ENCODE measurements at places on chromosomes 1 and 21. TPM values are rescaled to one million over a fixed set of nuclear protein-coding genes. Genes with fewer than 3 reads are reported as not detected.

The MPC2 gene
- total RNA-seq, result 54.4 TPM

The NTRK1 gene
- total RNA-seq, result not detected

The OR14K1 gene
- not detected for total RNA-seq

The HSD3B1 gene
- not detected for total RNA-seq

The RAB4A gene
- total RNA-seq, result 15.3 TPM

The ICOSLG gene
- total RNA-seq, result not detected

GRCh38 chr1:76562292-76562691, 305.0 kb upstream of the ST6GALNAC5 start:
- H3K27me3 ChIP-seq, result no peaks in the 10 kb centered on the region
- DNase-seq, result no peak
- H3K27ac ChIP-seq, result no peak overlapping the region
- no peaks in the 10 kb centered on the region for H3K36me3 ChIP-seq
- H3K4me1 ChIP-seq, result no peaks in the 10 kb centered on the region

DNA sequence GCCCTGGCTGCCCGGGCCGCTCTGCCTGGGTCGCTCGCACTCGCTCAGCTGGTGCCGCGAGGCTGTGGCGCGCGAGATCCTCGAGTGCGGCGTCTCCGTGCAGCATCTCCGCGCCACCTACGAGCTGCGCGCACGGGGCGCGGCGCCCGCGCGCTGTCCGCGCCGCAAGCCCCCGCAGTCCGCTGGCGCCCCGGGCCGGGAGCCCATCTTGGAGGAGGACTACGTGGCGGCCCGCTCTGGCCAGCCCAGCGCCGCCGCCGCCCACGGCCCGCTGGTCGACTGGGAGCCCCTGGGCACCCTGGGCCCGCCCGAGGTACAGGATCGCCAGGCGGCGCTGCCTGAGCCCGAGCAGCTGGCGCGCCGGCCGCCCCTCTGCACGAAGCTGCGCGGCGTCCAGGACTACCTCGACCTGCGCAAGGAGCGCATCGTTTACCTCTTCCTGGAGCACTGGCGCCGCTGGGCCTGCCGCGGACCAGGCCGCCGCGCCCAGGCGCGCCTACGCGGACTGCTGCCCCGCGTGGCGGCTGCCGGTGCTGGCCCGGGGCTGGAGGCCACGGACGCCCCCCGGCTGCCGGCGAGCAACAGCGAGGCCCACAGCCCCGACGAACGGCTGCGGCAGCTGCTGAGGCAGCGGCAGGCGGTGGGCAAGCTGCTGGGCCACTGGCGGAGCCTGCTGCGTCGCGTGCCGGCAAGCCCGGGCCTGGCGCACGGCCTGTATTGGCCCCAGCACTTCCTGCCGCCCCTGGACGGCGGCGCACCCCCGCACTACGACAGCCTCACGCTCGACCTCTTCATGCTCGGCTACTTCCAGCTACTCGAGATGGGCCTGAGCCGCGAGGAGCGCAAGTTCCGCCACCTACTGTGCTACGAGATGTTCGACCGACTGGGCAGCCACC, 10.9 kb downstream of the TNFRSF25 start:
- H3K4me3 ChIP-seq, result no peak overlapping the region
- no peaks in the 10 kb centered on the region for H3K36me3 ChIP-seq
- no peak overlapping the region for H3K27ac ChIP-seq
- DNase-seq, result no peak
- peaks cover 36% of the 10 kb centered on the region for H3K27me3 ChIP-seq

DNA sequence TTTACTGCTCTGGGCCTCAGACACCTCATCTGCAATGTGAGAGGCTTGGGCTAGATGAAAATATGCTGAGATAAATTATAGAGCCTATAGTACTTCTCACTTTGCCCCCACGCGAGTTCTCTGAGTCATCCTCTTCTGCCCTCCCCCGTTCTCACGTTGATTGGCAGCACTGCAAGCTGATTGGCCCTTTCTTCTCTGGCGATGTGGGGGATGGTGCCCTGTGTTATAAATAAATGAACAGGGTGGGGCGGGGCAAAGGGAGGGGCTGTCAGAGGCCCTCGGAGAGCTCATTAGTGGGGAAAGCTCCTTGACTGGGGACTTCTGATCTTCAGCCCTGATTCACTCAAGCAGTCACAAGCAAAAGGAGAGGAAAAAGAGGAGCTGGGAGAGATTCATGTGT, 64.3 kb upstream of the ZC3H12A start:
- no peaks in the 10 kb centered on the region for H3K27me3 ChIP-seq
- H3K27ac ChIP-seq, result no peak overlapping the region
- no peaks in the 10 kb centered on the region for H3K36me3 ChIP-seq
- no peak overlapping the region for H3K4me3 ChIP-seq
- no peaks in the 10 kb centered on the region for H3K4me1 ChIP-seq

DNA sequence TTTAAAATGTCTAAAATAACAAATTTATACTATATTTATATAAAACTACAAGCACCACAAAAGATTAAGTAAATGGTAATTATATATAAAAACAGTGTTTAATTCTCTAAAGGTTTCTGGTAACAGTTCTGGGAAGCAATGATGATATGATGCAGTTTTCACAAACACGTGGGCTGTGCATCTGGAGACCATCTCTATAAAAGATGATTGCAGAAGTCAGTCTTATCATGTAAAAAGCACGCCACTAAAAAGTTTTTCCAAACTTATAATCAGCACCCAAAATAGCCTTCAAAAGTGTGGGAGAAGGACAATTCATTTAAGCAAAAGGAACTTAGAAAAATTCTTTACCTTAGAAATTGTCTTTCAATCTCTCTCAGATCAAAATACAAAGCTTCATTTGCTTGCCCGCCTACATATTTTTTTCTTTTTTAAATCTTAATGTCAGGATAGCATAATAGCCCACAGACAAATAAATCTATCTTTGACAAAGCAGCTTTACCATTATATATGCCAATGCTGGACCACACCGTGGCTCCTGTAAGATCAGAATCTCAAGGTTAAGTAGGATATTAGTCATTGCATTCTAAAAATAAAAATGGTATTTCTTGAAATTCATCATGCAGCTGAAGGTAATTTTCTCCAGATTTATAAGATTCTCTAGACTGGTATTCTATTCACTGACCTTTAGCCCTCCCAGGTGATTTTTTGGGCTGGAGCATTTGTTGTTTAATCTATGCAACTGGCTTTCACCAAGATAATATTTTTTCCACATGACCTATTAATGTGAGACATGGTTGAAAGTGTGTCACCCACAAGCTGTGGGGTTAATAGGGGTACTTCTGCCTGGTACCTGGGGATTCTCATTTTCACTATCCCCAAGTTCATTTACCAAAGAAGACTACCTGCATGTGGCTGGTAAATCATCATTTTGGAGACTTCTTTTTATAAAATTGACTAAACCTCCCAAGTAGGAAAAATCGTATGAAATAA, 189.6 kb upstream of the ST6GALNAC5 start:
- H3K36me3 ChIP-seq, result no peaks in the 10 kb centered on the region
- no peaks in the 10 kb centered on the region for H3K4me1 ChIP-seq
- H3K4me3 ChIP-seq, result no peak overlapping the region

GRCh38 chr1:245276445-245276844, 121.7 kb downstream of the KIF26B start:
- H3K27me3 ChIP-seq, result no peaks in the 10 kb centered on the region
- peaks cover 14% of the 10 kb centered on the region for H3K4me1 ChIP-seq
- H3K27ac ChIP-seq, result no peak overlapping the region
- no peaks in the 10 kb centered on the region for H3K36me3 ChIP-seq
- no peak for DNase-seq

DNA sequence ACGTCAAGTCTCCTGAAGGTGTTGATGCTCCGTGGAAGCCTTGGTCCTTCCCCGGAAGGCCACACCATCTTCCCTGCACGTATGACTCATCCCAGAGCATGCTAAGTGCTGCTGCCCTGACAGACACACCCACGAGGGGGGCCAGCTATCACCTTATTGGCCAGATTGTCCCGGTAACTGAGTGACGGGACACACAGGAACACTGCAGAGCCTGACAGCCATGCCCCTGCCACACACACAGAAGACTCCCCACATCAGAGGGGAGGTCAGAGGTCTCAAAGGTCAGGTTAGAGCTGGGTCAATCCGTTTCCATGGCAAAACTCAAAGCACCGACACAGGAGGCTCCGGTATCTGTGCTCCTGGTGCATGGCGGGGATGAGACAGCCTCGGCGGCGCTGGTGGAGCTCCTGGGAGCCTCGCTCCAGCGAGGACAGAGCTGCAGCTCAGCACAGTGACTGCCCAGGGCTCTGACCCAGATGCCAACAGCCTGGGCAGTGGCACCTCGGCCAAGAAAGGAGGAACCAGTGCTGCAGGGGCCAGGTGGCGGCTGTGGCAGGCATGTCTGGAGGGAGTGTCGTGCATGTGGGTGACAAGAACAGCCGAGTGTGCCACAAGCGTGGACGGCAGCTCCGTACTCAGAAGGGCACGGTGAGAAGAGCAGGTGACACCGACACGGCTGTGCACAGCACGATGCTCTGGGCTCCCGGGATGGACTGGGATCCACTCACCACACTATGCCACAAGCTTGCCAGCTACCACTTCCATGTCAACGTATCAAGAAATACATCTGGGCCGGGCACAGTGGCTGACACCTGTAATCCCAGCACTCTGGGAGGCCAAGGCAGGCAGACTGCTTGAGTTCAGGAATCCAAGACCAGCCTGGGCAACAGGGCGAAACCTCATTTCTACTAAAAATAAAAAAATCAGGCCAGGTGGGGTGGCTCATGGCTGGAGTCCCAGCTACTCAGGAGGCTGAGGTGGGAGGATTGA, 14.8 kb upstream of the TMEM240 start:
- peaks cover 26% of the 10 kb centered on the region for H3K4me1 ChIP-seq
- DNase-seq, result peak; percentile 82
- no peaks in the 10 kb centered on the region for H3K27me3 ChIP-seq
- H3K27ac ChIP-seq, result no peak overlapping the region
- no peak overlapping the region for H3K4me3 ChIP-seq
- H3K36me3 ChIP-seq, result peaks cover 40% of the 10 kb centered on the region

GRCh38 chr1:76110666-76111065, 36.1 kb downstream of the ST6GALNAC3 start:
- H3K4me1 ChIP-seq, result no peaks in the 10 kb centered on the region
- no peak for DNase-seq
- no peaks in the 10 kb centered on the region for H3K36me3 ChIP-seq
- no peak overlapping the region for H3K27ac ChIP-seq
- no peaks in the 10 kb centered on the region for H3K27me3 ChIP-seq
- H3K4me3 ChIP-seq, result no peak overlapping the region

DNA sequence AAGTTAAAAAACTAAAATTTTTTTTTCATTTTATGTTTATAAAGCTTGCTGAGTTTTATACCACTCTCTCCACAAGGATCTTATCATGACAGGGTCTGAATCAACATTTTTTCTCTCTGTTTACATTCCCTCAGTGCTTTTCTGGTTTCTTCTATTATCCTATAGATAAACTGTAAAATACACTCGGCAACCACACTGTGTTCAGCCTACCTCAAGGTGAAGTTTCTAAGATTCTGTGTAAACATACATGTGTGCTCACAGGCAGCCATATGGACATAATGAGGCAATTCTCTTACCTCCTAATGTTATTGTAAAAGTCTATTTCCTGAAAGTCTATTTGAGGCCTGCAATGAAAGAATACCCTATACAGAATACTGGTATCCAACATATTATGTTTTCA, 114.6 kb downstream of the NTPCR start:
- H3K36me3 ChIP-seq, result no peaks in the 10 kb centered on the region
- DNase-seq, result no peak
- H3K27me3 ChIP-seq, result no peaks in the 10 kb centered on the region
- H3K4me1 ChIP-seq, result peaks cover 20% of the 10 kb centered on the region
- no peak overlapping the region for H3K4me3 ChIP-seq

- H3K36me3 ChIP-seq, result no peaks in the 10 kb centered on the region
- no peaks in the 10 kb centered on the region for H3K27me3 ChIP-seq
- H3K4me1 ChIP-seq, result peaks cover 17% of the 10 kb centered on the region
- H3K4me3 ChIP-seq, result no peak overlapping the region
- DNase-seq, result peak; percentile 86
- no peak overlapping the region for H3K27ac ChIP-seq
Observed at GRCh38 chr1:155176544-155177071, 3.0 kb downstream of the TRIM46 start.

- no peak overlapping the region for H3K4me3 ChIP-seq
- no peaks in the 10 kb centered on the region for H3K27me3 ChIP-seq
- no peak overlapping the region for H3K27ac ChIP-seq
- no peaks in the 10 kb centered on the region for H3K36me3 ChIP-seq
- peaks cover 15% of the 10 kb centered on the region for H3K4me1 ChIP-seq
- no peak for DNase-seq
Observed at GRCh38 chr21:28579986-28580550, 412.6 kb downstream of the LTN1 start.

DNA sequence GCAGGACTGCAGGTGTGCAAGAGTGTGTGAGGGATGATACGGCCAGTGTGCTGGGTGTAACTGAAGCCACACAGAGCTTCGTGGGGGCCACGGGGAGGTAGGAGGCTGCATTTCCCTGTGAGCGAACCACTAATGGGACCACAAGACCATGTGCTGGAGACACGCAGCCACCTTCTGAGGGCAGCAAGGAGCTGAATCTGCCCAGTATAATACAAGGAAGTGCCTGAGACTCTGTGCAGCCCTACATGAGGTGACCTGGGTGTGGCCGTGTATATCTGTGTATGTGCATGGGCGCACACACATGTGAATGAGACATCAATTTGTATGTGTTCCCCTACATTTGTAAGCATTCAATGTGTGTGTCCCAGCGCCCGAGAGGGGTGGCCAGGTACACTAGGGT, 50.8 kb downstream of the CHD5 start:
- no peak overlapping the region for H3K4me3 ChIP-seq
- no peaks in the 10 kb centered on the region for H3K27me3 ChIP-seq
- no peak overlapping the region for H3K27ac ChIP-seq
- H3K36me3 ChIP-seq, result no peaks in the 10 kb centered on the region

DNA sequence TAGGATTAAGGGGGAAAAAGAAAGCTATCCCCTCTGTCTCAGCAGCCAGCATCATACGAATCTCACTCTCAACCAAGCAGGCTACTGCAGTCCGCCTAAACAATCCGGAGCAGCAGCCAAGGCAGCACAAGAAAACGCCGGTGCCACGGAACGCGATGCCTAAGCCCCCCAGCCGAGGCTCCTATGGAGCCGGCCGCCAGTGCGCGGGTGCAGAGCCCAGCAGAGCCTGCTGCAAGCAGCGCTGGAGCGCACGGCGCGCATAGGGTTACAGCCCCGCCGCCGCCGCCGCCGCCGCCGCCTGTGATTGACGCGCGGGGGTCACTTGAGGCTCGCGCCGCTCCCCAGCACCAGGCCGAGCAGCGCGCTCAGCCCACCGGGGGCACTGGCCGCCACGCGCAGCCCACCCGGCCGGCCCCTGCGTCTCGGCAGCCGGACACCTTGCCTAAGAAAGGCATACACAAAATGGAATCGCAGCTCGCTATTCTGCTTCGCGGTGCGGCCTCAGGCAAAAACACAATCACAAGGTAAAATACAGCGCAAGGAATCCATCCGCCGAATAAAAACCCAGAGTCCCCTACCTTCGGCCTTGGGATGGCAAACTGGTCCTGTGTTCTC, 780 bp downstream of the HIVEP3 start:
- no peaks in the 10 kb centered on the region for H3K27me3 ChIP-seq
- DNase-seq, result no peak
- no peaks in the 10 kb centered on the region for H3K36me3 ChIP-seq
- peak overlapping the region; percentile 49 for H3K4me3 ChIP-seq
